ENCODE measurements at places on chromosomes 1 and 21.
A peak's percentile ranks its signal among the peaks of the same experiment; 100 is the strongest.

- peak; percentile 98 for DNase-seq
Measured at GRCh38 chr1:172532700-172533512, at the start of gene SUCO. Gene SUCO, plus strand, starts transcription at chr1:172533150. Its CDS starts 286 bp downstream, at chr1:172533436.

DNA sequence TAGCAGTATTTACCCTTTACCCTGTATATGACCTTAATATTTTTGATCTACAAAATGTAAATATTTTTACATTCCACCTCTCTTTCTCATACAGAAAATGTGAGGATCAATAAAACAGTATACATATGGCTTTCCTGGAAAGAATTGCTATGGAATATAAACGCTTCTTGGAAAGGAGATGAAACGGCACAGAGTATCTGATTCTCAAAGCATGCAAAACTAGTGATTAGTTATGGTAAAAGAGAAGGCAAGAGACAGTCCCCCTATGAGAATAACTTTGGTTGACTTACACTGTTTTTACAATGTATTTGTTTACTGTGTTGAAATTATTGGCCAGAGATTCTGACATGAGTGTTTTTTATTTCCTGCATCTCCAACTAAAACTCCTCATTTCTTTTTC lies 204.6 kb upstream of the C21orf91 start:
- no peak for DNase-seq

DNA sequence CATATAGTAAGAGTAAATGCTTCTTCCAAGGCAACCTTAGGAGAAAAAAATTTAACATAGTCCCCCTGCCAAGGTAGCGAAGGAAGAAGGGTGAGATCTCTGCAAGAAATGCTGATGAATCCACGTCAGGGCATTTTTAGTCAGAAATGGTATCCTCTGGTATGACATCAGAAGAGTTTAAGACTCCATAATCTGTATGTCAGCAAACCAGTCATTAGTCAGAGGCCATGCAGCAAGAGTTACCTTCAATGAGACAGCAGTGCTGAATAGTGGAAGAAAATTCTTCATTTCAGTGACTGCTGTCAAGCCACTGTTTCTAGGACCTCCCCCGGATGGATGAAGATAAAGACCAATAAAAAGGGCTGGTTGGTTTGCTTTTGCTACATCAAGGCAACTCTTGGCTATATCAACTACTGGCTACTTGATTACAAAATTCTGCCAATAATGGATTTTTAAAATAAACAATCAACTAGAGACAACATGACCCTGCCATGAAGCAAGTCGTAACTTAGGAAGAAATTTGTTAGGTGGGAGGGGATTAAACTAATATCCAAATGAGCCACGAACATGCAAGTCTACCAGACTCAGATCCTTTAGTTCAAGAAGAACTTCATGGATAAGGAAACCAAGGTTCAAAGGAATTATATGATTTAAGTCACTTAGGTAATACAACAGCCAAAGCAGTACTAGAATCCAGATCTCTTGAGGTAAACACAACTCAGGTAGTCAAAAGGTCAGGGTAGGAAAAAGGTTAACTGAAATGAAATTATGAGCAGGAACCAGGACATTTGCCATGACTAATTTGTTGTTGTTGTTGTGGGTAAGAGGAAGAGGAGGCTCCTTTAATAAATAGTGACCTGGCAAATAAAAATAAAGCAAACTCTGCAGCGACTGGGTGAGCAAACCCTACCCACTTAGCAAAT lies 25.6 kb upstream of the GUCA2A start:
- DNase-seq, result no peak

DNA sequence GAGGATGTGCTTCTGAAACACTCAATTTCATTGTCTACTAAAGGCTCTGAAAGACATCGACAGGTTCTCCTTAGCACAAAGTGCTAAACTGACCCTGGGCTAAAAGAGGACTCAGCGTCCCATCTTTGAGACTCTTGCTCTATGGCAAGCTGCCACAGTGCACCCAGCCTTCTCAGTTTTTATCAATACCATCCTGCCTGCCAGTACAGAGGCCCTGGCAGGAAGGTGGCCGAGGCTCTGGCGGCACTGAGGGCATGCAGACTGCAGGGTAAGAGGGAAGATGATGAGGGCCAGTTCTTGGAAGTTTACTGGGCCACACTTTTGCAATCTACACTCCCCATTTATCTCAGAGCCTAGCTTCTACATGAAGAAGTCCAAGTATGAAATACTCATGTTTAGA lies 5.3 kb downstream of the OLFML2B start:
- no peak for DNase-seq

DNA sequence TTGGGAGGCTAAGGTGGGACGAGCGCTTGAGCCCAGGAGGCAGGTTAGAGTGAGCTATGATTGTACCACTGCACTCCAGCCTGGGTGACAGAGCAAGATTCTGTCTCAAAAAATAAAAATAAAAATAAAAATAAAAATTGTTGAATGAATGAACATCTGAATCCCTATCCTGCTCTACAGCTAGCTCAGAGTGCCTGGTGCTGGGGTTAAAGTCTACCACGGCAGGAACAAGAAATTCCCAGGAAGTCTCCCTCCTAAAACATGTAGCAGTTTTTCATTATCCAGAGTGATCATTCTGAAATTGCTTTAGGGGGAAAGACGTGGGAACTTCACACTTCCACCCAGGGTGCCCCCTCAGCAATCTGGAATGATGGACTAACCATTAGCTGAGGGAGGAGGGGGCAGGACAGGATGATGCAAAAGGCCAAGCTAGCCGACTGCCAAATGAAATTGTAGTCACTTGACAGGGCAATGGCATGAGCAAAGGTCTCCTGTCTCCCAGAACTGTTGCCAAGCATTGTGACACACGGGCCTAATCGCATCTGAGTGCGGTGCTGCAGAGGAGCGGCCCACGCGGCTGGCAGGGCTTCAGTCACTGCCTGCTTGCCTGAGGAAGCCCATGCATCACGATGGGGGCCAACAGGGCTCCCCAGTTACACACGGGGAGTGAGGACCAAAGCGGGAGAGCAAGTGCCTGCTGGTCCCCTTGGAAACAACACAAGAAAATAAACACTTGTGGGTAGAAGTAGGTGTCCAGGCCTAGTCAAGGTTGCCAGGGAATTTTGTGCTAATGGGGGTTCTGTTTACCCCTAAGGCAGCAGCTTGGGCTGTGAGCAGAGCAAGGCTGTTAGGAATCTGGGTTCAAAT lies 85.7 kb downstream of the NENF start:
- DNase-seq, result no peak

DNA sequence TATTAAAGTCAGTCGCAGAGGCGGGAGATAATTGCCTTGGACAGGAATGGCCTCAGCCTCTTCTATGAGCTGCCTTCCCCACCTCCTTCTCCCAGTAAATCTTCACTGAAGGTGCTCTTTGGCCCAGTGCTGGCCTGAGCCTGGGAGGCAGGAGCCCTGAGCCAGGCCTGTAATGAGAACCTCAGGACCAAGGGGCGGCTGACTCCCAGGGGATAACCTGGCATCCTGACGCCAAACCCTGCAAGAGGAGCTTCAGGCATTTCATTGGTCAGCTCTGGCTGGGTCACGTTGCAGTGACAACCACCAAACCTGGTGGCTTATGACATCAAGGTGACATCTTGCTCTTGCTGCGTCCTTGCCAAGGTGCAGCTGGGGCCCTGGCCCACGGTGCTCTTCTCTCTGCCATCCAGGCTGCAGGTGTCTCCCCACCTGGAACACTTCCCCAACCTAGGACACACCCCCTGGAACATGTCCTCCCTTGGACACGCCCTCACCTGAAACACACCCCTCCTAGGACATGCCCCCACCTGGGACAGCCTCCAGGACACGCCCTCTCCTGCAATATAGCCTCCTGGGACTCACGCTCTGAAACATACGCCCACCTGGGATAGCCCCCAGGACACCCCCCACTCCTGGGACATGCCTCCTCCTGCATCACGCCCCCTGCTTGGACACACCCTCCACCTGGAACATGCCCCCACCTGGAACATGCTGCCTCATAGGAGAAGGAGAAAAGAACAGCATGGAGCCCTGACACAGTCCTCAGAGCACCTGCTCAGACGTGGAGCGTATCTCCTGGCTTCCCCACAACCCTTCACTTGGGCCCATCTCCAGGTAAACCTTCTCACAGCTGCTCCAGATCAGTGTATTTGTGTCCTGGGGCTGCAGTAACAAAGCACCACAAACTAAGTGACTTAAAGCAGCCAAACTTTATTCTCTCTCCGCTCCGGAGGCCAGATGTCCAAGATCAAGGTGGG lies 333.6 kb downstream of the NPHP4 start:
- DNase-seq, result no peak

GRCh38 chr1:41837691-41838090 lies 81.0 kb downstream of the HIVEP3 start:
- DNase-seq, result no peak

DNA sequence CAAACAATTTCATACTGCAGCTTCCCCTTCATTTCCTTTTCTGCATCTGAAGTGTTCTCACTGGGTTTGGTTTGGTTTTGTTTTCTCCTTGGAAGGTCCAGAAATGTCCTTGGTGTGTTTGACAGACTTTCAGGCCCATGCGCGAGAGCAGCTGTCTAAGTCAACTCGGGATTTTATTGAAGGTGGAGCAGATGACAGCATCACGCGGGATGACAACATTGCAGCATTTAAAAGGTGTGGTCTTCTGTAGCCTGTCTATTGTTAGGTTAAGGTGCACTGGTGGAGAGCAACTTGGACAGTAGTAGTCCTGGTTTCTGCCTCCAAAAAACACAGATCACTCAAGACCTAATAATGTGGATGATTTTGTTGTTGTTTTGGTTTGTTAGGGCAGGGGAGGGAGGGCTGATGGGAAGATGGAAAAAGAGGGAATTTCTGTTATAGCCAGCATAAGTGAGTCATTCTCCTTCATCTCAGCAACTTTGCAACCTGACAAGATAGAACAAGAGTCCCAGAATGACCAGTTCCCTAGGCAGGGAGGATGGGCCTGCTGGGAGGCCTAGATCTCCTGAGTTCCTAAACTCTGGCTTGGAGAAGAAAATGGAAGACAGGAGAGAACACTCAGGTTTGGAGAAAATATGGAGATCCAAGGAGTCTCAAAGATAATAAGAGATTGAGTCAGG lies 12.5 kb downstream of the HAO2 start:
- DNase-seq, result no peak

GRCh38 chr1:8097908-8098307 lies 71.8 kb upstream of the ERRFI1 start:
- DNase-seq, result no peak

GRCh38 chr1:83033682-83034081 lies 965.2 kb downstream of the TTLL7 start:
- no peak for DNase-seq

- peak; percentile 22 for DNase-seq
Measured at GRCh38 chr1:226692823-226693222, 46.3 kb downstream of the ITPKB start.

- no peak for DNase-seq
Measured at GRCh38 chr1:163824490-163824889, 502.7 kb downstream of the NUF2 start.

- no peak for DNase-seq
Measured at GRCh38 chr1:90854397-90854924, 137.4 kb upstream of the BARHL2 start.

GRCh38 chr1:106173101-106173500 lies 883.4 kb upstream of the PRMT6 start:
- DNase-seq, result no peak

GRCh38 chr21:42157606-42158310 lies 61.2 kb upstream of the ABCG1 start:
- no peak for DNase-seq

- peak; percentile 76 for DNase-seq
Measured at GRCh38 chr1:36988741-36989193, 45.5 kb downstream of the GRIK3 start.

DNA sequence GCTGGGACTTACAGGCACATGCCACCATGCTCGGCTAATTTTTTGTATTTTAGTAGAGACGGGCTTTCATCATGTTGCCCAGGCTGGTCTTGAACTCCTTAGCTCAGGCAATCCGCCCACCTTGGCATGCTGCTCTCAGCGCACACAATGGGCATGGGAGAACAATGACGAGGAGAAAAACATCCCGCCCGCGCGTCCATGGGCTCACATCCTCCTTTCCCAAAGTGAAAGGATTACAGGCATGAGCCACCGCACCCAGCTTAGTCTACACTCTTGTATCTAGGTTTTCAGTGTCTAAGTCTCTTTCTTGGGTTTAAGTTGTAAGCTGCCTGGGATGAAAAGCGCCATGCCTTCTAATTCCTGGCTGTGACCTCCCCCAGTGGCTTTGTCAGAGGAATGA lies 37.9 kb downstream of the CDK18 start:
- no peak for DNase-seq

DNA sequence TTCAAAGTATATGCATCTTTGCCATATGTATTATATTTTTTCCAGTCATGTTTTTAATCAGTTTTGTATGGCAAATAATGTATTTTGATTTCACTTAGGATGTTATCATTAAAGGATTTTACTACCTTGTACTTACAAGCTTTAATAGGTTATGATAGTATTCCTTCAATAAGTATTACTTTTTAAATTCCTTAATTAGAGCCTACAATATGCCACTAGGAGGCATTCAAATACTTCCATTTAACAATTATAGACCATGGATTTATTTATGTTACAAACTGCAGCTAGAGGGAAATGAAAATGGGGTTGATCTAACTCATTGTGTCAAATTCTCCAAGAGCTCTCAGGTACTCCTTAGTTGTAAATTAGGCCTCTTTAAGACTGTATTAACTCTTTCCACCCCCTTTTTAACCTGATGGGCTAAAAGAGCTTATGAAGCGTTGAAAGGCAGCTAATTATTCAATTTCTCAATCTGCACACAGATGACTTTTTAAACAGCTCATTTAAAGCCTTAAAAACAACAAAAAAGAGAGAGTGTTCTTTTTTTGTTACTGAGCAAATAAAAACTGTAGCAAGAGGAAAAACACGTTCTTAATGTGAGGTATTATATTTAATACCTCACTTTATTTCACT lies 156.2 kb downstream of the DENND1B start:
- DNase-seq, result peak; percentile 15

- DNase-seq, result no peak
Measured at GRCh38 chr1:22702296-22703085, 8.1 kb upstream of the EPHB2 start.

GRCh38 chr1:151002051-151002450 lies 4.7 kb downstream of the MINDY1 start:
- DNase-seq, result no peak

- no peak for DNase-seq
Measured at GRCh38 chr1:221994274-221994698, 252.4 kb upstream of the DUSP10 start.

- DNase-seq, result no peak
Measured at GRCh38 chr1:17315542-17316130, 7.6 kb downstream of the PADI4 start.

DNA sequence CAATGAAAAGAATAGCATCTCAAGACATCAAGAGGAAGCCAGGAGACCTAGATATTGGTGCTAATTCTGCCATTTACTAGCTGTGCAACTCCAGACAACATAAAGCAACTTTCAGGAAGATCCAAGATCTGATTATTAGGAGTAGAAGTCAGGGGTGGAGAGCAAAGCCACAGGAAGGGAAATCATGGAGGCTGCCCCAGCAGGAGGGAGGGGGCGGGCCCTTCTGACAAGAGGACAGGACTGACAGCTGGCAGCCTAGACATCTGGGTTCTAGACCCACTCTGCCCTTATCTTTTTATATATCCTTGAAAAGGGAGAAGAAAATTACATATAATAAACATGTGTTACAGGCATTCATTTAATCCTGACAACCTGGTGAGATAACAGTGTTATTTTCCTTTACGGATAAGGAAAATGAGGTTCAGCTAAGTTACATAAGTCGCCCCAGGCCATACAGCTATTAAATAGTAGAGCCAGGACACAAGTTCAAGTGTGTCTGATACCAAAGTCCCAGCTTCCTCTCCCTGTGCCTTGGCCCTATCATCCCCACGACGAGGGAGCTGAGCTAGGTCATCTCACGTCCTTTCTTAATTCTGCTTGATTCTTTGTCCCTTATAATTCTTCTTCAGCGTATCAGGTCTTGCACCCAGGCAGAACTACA lies 46.6 kb downstream of the ARHGEF11 start:
- no peak for DNase-seq

- no peak for DNase-seq
Measured at GRCh38 chr1:1365875-1366698, 7.7 kb upstream of the MXRA8 start.
